ENCODE measurements at places on chromosomes 13 and 19. TPM values are rescaled to one million over a fixed set of nuclear protein-coding genes. Genes with fewer than 3 reads are reported as not detected.
A peak's percentile ranks its signal among the peaks of the same experiment; 100 is the strongest.

NUDT15 gene
- 5.8 TPM for total RNA-seq

CEACAM20 gene
- total RNA-seq: not detected

RNF17 gene
- not detected for total RNA-seq

TMEM150B gene
- 3.6 TPM for total RNA-seq

CEACAM16 gene
- total RNA-seq: not detected

CCNE1 gene
- total RNA-seq: 0.42 TPM

HSPB6 gene
- 134 TPM for total RNA-seq

TRPM4 gene
- 31.1 TPM for total RNA-seq

DNA sequence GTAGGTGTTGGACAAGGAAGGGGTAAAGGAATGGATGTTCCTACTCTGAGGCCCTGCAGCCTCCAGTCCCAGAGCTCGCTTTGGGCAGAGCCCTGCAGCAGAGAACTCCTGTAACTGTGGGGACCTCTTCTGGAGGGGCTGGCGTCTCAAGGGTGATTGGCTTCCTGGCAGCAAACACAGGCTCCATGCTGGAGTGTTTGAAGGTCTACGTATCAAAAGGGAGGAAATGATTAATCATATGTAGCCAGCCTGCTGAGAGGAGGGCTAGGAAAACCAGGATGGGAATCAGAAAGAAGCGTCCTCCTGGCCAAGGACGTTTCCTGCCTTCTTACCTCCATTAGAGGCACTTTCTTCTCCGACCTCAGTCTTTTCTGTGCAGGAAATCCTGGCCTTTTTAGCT lies 208.5 kb downstream of the TSHZ3 start:
- no peak for DNase-seq

GRCh38 chr19:12141405-12141736 lies 1.2 kb upstream of the ZNF20 start:
- DNase-seq: no peak

GRCh38 chr19:7670150-7670783 lies 1.4 kb downstream of the RETN start:
- no peak for DNase-seq

DNA sequence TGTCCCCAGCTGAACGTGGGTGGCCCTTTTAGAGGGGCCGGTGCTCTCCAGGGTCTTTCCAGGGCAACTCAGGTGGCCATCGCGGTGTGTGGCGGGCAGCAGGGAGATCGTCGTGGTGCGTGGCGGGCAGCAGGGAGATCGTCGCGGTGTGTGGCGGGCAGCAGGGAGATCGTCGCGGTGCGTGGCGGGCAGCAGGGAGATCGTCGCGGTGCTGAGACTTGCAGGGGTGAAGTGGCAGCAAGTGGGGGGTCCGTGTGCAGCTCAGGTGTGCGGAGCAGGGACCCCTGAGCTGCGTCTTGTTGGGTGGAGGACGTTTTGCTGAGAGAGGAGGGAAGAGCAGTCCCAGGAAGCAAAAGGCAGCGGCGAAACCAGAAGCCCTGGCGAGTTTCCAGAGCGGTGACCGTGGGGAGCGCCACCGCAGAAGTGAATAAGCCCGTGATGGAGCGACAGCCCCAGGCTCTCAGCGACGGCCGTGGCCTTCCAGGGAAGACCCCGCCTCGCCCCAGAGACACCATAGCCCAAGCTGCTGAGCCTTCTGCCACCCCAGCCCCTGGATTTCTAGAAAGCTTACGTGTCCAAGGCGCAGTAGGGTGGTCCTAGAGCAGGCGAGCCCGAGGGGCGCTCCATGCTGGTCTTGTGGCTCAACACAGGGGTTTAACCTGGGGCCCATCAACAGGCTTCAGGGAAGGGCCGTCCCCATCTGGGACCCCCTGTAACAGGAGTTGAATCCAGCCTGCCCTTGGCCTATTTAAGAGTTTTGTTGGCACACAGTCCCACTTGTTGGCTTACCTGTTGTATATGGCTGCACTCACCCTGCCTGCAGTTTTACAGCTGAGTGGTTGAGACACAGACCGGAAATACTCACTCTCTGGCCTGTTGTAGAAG lies 5.4 kb downstream of the NCLN start:
- no peak for DNase-seq

- DNase-seq: no peak
Measured at GRCh38 chr13:91232716-91233115, 114.8 kb upstream of the MIR17HG start.

- no peak for DNase-seq
Measured at GRCh38 chr19:53396525-53396868, 1.5 kb downstream of the ZNF765 start.

DNA sequence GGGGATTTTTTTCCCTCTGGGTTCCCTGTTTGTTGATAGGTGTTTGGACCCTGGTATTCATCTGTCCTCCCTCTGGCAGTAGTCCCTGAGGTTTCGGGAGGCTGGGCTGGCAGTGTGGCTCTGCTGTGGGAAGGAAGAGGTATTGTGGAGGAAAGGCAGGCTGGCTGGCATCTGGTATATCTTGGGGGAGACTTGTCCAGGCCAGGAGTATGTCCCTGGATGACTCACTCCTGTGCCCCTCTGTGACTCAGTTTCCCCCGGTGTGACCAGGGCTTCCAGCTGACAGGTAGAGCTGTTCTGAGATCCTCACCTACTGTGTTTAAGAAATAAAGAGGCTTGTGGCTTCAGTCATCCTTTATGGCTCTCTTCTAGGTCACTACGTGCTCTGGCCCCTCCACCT lies 14.2 kb upstream of the ZNF492 start:
- DNase-seq: no peak

DNA sequence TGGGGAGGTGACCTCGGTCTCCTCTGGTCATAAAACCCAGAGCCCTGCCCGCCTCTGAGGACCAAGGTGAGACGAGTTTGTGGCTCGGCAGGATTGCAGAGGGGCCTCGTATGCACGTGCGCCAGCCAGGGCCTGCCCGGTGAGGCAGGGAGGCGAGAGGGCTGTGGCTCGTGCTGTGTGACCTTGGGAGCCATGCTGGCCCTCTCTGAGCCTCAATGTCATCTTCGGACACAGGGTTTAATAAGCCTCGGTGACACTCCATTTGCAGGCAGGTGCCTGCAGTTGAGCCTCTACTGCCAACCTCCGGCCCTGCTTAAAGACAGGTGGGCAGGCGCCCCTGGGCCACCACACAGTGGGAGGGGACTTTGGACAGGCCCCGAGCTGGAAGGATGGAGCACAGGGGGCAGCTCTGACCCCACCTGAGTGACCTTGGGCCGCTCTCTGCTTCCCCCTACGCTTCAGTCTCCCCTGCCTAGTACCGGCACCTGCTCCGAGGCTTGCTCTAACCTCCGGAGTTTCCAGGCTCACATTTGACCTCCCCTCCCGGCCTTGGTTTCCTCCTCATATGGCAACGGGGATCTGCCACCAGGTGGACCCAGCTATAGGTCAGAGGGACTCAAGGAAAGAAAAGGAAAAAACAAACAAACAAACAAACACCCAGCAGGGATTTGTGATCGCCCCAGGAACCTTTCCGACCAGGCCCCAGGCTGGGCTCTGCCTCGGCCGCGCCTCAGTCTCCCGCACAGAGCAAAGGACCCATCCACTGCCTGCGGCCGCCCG lies 3.1 kb downstream of the ZBTB7A start:
- DNase-seq: no peak

GRCh38 chr13:50485979-50486935 lies 357.2 kb downstream of the DLEU7 start:
- no peak for DNase-seq

- DNase-seq: no peak
Measured at GRCh38 chr19:39070888-39071287, 13.3 kb upstream of the ACP7 start.

- DNase-seq: no peak
Measured at GRCh38 chr19:33390101-33390907, 16.8 kb downstream of the CEBPG start.

- DNase-seq: no peak
Measured at GRCh38 chr19:41997851-41998229, 3.8 kb upstream of the ATP1A3 start.

DNA sequence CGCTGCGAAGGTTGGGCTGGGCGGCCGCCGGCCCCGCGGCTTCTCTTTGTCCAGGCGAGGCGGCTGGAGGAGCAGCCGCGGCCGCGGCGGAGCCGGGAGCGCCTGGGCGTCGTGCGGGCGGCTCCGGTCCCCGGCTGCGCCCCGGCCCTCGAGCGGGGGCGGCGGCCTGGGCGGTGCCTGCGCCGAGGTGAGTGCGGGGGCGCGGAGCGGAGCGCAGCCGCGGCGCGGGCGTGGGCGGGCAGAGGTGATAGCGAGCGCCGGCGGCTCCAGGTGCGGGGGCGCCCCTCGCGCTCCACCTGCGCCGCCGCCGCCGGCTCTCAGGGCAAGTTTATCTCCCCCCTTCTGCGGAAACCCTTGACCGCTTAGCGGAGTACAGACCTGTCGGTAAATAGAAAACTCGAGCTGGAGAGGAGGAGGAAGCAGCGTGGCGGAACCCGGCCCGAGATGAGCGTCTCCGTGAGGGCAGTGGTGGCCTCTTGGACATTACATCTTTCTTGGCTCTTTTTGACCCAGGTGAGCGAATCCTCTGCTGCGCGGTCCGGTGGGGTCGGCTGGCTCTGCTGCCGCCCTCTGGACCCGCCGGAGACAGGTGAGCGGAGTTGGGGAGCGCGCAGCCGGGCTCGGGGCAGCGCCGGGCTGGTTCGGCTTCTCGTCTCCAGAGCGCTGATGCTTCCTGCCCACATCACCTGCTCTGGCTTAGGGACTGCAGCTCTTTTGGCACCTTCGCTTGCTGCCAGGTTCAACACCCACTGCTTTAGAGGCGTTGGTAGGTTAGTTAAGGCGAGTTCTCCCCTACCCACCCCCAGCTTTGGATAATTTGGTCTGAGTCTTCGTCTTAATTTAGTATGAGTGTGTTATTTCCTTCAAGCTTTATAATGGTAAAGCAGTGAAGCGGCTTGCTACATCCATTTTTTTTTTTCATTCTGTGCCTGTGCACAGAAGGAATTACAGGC lies at the start of gene MTUS2:
Gene MTUS2 (plus strand): TSS at position 241 of the 953 bp plus-strand sequence.
- DNase-seq: peak; percentile 77

DNA sequence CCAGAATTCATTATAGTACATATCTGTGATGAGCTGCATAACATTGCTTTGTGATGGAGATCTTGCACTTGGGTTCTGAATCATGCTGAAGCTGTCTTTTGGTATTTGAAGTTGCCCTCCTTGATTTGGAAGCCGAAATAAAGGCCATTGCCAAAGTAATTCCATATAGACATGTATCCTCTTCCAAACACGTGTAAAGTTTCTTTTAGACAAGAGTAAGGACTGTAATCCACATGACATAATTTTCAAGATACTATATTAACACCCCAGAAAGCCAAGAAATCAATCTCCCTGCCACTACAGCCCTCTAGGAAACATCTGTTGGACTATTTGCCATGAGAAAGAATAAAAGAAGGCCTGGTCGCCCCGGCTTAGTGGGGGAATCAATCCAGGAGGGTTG lies 754.2 kb downstream of the FGF9 start:
- no peak for DNase-seq
